ENCODE measurements at places on chromosomes 12 and 14.

DNA sequence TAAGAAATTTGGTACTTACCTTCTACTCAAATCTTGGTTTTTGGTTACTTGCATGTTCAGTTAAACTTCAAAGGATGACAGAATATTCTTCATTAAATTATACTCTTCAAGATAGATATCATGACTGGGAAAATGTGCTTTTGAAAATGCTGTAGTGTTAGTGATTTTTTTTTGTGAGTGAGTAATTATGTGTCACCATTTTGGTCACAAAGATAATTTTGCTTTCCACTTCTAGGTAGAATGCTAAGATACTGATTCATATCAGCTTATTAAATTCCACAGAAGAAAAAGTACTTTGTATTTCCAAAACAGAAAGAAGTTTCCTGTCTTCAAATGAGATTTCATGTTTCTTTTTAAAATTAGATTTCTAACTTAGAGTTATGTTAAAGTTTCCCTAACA is 61.2 kb downstream of the ATXN7L3B start:
- no peak for DNase-seq

DNA sequence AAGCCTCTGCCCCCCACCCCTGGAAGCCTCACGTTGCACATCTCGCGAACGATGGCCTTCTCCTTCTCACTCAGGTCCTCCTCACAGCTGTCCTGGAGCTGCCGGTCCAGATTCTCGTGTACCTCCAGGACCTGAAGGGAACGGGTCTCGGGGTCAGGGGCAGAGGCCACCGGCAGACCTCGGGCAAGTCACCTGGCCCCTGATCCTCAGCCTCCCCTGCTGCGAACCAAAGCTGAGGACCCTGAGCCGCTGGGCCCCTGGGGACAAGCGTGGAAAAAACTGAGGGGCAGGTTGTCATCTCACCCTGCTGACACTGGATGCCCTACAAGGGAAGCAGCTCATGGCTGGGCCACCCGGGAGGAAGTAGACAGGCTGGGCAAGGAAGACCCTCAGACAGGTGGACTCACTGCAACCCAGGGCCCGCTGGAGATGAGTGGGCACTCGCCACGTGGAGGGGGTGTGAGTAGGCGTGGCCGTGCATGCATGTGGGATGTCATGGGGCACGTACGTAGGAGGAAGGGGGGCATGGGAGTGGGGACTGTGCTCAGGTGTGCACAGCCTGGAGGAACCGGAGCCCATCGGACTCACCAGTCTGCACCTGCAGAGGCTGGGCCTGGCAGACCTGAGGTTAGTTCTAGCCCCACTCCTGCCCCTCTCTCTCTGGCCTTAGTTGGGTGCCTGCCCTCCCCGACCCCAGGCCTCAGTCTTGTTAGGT is 35.1 kb downstream of the CCNK start:
- DNase-seq, result no peak

GRCh38 chr14:76908834-76909233 is 82.6 kb downstream of the LRRC74A start:
- no peak for DNase-seq

GRCh38 chr12:33752854-33753253 is 269.4 kb upstream of the ALG10 start:
- no peak for DNase-seq

DNA sequence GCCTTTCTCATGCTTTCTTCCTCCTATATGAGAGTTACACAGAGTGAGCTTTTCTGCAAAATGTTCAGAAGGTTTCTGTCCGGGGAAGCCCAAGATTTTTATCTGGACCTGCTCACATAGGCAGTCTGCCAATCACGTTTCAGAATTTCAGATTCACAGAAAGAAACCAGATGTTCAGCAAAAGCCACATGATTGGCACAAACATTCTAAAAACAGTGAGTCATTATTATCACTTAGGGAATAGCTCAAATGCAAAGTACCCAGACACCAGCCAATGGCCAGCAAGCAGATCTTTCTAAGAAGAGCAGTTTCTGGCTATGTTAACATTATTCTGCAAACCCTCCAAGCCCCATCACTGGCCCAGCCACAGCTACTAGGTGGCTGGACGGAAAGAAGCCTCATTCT is 1558.5 kb upstream of the TMEM132C start:
- DNase-seq, result no peak

DNA sequence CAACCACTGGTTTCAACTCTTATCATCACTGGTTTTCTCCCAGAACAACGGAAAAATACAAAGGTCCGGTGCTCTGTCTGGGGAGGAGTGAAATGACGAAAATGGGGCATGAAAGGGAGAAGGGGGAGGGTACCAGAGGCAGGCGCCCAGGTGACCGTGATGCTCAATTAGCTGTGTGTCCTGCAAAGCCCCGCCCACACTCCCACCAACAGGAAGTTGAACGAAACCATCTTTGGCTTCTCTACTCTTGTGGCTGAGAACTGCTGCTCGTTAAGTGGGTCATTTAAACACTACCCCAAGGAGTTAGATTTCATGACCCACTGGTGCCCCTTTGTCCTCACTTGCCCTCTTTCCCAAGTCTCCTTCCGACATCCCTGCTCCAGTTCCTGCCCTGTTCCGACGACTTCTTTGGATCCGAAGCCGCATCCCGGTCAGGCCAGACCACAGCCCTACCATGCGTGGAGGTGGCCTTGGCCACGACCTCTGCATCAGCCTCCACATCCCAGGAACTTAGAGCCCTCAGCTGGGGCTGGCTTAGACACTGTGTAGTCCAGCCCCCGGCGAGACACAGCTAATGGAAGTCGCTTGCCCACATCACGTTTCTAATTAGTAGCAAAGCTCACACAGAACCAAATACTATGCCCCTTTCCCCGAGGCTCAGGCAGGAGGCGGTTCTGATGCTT is 11.4 kb upstream of the LRTM2 start:
- no peak for DNase-seq

- DNase-seq, result no peak
Observed at GRCh38 chr14:68669111-68669511, 123.8 kb downstream of the ZFP36L1 start.

GRCh38 chr14:36625014-36625413 is 36.6 kb upstream of the PAX9 start:
- DNase-seq, result no peak

GRCh38 chr12:6903722-6904121 is 900 bp upstream of the LRRC23 start:
- DNase-seq, result no peak

DNA sequence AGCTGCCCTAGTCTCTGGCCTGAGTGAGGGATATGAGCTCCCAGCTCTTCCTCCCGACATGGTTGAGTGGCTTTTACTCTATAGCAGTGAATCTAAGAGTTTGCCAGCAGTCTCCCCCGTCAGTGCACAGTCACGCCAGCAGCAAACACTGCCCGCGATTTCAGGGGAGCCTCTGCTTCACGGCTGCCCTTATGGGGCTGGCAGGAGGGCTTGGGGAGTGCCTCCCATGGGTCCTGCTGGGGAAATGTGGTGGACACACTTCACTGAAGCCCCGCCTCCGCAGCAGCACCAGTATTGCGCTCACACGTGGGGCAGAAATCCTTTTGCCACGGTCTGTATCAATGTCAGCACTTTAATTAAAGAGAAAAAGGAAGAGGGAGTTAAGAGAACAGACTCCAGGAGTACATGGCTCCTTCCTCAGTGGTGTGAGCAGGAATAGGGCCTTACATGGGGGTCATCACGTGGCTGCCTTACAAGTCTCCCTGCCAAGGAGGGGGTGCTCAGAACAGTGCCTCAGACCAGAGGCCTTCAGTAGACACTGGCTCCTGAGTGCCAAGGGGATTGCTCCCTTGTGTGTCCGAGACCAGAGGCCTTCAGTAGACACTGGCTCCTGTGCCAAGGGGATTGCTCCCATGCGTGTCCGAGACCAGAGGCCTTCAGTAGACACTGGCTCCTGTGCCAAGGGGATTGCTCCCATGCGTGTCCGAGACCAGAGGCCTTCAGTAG is 55.7 kb downstream of the SFSWAP start:
- no peak for DNase-seq

- DNase-seq, result no peak
Observed at GRCh38 chr12:4526923-4527546, 11.7 kb upstream of the RAD51AP1 start.

DNA sequence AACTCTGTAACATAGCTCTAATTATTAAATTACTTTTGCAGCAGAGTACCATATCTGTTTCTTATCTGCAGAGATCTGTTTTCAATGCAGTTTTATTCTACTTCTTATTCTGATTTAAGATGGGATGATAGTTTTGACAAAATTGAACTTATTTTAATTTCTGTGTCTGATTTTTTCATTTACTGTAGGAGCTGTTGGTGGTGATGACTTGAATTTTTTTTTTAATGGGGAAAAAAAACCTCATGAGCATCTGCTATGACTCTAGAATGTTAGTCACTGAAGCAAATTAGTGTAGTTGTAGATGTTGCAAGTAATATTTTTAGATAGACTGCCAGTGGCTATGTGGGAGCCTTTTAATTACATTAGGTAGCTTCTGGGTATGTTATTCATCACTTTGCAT is 23.4 kb downstream of the DNM1L start:
- no peak for DNase-seq

GRCh38 chr14:100140452-100141078 is 18.9 kb downstream of the DEGS2 start:
- DNase-seq, result peak; percentile 36

DNA sequence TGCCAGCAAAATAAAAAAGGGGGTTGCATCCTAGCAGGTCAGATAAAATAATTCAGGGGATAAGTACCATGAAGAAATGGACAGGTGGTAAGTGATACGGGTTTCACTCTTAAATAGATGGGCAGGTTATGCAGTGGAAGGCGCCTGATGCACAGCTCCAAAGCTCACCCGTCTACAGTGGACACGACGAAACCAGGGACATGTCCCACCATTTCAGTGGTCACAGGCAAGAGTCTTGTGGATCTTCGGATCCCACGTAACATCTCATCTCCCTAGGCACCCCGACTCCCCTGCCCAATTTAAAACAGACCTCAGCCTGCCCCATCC is 60.5 kb downstream of the DDX51 start:
- no peak for DNase-seq

DNA sequence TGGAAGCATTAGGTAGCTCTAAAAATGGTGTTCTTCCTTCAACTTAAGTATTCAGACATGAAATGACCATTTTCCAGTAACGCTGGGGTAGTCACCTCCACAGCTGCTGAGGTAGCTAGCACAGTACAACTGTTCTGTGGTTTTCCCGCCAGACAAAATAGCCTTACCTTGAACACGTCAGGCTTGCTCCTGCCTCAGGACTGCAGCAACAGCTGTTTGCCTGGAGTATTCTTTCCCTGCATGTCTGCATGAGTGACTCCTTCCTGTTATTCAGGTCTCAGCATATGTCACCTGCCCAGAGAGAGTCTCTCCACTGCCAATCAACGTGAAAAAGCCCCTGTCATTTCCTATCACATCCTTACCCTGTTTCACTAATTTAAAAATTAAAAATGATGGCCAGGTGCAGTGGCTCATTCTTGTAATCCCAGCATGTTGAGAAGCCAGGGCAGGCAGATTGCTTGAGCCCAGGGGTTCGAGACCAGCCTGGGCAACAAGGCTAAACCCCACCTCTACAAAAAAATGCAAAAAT is 37.9 kb downstream of the WDR89 start:
- DNase-seq, result no peak

GRCh38 chr12:88300931-88301330 is 158.8 kb downstream of the TMTC3 start:
- DNase-seq, result no peak

DNA sequence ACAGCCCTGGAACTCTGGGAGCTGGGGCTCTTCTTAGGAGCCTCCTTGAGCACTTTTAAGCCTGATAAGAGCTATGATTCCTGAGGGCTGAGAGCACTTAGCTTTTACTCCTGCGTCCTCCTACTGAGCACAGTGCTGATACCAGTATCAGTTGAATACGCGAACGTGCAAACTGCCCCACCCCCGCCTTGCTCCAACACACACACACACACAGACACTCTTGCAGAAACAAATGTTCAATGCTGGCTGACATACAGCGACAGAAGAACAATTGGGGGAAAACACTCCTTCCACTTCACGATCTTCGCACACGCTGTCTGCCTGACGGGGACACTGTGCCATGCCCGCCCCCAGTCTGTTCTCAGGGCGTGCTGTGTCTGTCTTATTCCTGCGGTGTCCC is 57.2 kb upstream of the DLK1 start:
- DNase-seq, result no peak

DNA sequence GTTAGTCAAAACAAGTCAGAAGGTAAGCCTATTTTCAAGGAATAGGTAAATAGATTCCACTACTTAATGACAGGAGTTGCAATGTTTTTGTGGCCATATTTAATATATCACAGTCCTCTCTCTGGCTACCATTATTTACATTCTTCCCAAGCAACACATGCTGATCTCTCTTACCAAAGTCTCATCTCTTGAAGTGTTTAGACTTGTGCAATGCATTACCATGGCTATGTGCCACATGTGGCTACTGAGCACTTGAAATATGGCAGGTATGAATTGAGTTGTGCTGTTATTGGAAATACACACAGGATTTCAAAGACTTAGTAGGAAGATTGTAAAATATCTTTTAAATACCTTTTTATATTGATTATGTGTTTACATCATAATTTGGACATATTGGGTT is 262.4 kb upstream of the PDE3A start:
- no peak for DNase-seq

GRCh38 chr12:91680864-91681263 is 464.8 kb downstream of the BTG1 start:
- DNase-seq, result no peak

DNA sequence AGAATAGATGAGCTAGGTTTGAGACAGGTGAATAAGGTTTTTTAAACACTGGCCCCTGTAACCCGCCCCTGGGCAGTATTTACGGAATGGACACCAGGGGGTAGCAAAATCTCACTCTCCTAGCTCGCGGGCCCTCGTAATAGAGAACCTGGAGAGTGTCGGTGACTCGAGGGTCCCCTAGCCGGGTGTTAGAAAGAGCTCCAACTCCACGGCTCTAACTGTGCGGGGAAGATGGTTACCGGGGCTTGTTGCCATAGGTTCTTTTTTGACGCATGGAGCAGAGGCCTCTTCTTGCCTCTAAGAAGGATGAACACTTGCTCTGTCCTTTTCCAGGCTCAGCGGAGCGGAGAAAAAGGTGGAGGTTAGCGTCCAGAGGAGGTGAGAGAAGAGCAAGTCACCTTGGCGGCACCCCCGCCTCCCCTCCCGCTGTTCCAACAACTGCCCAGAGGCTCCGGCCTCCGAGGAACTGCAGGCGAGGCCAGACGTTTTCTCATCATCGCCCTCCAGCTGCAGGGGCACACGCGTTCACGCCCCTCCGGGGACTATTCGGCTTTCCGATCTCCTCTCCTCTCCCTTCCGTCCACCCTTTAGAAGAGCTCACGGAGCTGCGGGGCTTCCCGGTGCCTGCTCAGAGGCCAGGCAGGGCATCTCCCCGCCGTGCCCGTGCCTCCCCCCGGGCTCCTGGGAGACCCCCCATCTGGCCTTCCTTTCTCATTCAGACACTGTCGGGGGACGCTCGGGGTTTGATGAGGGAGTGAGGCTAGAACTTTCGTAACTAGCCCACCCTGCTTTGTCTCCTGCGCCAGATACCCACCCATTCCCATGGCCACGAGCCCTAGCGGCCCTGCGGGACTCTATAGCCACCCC is 1.4 kb upstream of the ARHGEF40 start:
- peak; percentile 57 for DNase-seq

DNA sequence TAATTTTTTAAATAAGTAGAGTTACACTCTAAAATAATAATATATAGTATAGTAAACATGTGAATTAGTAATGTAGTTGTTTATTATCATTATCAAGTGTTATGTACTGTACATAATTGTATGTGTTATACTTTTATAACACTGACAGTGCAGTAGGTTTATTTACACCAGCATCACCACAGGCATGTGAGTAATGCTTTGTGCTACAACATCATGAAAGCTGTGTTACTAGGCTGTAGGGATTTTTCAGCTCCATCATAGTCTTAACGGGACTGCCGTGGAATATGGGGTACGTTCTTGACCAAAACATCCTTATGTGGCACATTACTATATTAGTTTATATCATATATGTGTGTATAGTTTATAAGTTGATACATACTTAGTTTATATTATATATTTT is 8.6 kb downstream of the FNTB start:
- no peak for DNase-seq

Measured in neural crest cell (in vitro differentiated cells).